Left renal cortex interstitium (tissue), 4 donors: ENCODE measurements at places on chromosomes 3 and 15.

- no peak for DNase-seq
These were observed 1.4 kb upstream of the AP4E1 start for GRCh38 chr15:50906954-50907600.

- no peak for DNase-seq
These were observed 75.2 kb downstream of the LPP start for GRCh38 chr3:188229177-188229576.

DNA sequence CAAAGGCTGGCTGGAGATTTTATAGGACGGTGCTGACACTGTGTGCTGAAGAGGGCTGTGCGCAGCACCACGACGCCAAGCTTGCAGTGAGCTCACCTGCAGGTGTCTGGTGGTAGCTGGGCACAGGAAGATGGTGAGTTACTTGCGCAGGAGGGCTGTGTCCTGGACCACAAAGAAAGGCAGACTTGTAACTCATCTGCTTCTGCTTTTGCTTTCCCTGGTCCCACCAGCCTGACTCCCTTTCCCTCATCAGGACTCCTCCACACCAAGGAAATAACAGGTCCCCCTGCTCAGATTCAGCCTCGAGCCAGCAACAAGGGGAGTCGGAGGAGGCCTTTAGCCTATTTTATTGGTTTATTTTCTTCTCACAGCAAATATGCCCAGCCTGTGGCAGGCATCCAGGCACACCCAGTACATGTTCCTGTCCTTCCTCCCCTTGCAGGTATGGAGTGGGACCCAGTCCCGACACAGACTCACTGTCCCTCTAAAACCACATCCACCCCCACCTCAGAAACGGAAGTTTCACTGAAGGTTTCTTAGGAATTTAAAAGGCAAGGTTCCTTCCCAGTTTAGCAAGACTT lies 35.6 kb upstream of the FLNB start:
- DNase-seq, result no peak

GRCh38 chr3:62051506-62051905 lies 321.8 kb downstream of the FEZF2 start:
- no peak for DNase-seq

DNA sequence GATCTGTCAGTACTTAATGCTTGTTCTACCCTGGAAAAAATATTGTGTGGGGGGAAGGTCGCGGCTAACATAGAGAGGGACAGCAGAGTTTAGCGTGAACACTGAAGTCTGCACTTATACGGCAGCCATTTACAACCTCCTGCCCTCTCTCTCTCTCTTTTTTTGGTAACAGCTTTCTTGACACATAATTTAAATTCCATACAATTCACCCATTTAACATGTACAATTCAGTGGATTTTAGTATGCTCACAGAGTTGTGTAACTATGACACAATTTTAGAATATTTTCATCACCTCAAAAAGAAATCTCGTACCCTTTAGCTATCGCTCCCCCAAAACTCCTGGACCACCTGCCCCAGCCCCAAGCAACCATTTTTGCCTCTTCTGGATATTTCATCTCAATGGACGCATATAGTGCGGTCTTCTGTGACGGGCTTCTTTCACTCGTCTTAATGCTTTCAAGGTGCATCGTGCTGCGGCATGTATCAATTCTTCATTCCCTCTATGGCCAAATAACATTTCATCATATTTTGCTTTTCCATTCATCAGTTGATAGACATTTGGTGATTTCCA lies 141.8 kb downstream of the XXYLT1 start:
- no peak for DNase-seq

DNA sequence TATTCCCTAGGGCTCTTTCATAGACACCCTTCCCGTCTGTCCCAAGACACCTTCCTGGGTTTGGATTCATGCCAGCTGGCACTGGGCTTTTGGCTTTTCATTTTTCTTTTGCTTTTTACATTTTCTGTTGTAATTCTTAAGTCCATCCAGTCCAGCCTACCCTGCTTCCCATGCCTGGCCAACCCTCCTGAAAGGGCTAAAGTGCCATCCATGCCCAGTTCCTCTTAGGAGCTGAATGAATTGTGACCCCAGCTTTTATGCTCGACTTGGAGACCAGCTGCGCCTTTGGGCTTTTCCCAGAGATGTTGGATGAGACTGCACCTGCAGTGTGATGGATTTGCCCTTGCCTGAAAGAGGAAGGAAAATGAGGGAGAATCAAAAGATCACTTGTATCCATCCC lies 25.8 kb downstream of the LRRN1 start:
- no peak for DNase-seq

DNA sequence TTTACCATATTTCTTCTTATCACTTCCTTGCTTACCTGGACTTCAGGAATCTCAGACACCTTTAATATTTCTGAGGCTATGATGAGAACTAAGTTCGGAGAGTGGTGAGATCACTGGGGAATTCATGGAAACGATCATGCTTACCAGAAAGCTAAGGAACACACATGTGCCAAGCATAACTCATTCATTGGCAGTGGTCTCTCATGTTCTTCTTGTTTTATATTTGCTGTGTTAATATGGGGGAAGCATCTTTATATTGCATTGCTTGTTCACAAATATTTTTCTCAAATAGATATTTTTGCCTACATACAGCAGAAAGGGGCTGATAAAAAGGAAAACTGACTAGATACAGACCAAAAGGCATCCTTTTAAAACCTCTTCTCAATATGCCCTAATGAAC lies 55.8 kb downstream of the COL6A6 start:
- DNase-seq, result no peak

GRCh38 chr15:74291101-74292071 lies 55.3 kb downstream of the CCDC33 start:
- DNase-seq, result peak; percentile 84

DNA sequence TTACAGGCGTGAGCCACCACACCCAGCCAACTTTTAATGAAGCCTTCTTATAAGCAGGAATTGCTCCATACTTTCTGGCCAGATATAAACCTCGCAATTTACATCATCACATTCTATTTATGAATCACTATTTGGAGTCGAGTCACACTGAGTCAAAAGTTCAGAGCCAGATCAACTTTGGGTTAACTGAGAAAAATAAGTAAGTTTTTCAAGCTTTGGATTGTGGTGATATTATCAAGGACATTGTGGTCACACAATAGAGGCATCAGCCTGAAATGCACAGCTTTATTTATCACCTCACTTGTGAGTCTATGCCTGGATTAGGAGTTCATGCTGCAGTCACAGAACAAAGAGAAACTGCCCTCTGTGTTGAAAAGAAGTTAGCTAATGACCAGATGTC lies 1163.5 kb downstream of the ROBO1 start:
- no peak for DNase-seq

GRCh38 chr15:36301947-36302346 lies 277.5 kb upstream of the CDIN1 start:
- DNase-seq, result no peak

DNA sequence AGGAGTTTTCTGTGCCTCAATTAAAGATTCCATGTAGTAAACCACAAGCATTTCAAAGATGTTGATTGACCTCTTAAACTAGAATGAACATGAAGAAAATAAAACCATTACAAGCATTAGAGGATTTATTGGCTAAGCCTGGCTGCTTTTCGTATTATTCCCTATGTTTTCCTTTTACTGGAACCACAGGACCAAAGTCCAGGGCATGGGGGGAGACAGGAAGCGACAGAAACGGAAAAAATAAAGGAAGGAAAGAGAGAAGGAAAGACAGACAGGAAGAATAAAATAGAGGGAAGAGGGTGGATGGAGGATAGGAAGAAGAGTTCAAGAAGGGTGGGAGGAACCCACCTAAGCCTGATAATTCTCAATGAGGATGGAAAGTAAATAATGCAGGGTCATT lies 169.9 kb downstream of the SHQ1 start:
- DNase-seq, result no peak

DNA sequence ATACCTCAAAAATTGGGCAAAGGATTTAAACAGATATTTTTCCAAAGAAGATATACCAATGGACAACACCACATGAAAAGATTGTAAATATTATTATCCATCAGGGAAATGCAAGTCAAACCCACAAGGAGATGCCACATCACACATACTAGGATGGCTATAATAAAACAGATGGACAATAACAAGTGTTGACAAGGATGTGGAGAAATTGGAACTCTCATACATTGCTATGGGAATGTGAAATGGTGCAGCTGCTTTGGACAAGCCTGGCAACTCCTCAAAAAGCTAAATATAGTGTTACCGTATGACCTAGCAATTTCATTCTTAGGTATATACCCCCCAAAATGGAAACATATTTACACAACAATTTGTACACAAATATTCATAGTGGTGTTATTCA lies 59.3 kb downstream of the PPCDC start:
- no peak for DNase-seq
